ENCODE measurements at places on chromosomes 4 and X.
A peak's percentile ranks its signal among the peaks of the same experiment; 100 is the strongest.

DNA sequence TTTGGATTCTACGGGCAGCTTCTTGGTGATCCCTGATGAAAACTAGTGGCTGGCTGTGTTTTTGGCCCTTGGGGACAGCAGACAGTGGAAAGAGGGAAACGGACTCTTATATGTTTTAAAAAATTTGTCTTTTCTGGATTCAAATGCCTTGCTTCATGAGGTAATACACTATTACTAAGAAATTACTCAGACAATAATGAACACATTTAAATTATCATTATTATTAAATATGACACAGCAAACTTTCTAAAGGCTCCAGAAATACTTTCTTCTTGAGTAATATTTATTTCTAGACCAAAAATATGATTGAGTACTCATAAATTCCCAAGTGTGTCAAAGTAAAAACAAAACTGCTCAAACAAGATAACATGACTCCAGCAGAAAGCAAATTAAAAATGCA lies 520.7 kb upstream of the AADAT start:
- DNase-seq = no peak

DNA sequence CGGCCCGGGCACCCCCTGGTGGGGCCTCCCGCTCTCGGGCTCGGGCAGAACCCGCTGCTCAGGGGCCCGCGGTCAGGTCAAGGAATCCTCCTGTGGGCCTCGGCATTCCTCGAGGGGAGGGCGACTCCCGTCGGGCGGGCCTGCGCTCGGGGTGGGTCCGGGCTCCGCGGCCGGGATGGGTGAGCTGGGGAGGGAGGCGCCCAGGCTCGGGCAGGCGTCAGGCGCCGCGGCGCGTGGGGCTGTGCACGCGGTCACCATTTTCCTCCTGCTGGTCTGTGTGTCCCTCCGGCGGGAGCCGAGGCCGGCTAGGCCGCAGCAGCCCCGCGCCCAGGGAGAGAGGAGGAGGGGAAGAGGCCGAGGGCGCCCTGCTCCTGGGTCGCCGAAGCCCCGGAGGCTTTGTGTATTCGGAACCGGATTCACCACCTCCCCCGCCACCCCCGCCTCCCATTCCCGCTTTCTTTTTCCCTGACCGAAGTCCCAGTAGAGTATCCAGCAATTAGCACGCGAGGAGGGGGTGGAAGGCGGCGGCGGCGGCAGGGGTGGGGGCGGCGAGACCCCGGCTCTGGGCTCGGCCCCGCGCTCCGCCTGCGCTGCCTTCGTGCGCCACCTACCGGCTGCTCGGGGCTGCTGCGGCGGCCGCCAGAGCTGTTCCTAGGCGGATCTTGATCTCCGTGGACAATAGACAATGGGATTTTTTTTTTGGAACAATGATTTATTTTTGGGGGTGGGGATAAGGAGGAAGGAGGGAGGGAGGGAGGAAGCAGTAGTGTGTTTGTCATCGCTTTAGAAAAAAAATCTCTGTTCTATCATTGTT lies 99.0 kb upstream of the MAML3 start:
- DNase-seq = peak; percentile 36

DNA sequence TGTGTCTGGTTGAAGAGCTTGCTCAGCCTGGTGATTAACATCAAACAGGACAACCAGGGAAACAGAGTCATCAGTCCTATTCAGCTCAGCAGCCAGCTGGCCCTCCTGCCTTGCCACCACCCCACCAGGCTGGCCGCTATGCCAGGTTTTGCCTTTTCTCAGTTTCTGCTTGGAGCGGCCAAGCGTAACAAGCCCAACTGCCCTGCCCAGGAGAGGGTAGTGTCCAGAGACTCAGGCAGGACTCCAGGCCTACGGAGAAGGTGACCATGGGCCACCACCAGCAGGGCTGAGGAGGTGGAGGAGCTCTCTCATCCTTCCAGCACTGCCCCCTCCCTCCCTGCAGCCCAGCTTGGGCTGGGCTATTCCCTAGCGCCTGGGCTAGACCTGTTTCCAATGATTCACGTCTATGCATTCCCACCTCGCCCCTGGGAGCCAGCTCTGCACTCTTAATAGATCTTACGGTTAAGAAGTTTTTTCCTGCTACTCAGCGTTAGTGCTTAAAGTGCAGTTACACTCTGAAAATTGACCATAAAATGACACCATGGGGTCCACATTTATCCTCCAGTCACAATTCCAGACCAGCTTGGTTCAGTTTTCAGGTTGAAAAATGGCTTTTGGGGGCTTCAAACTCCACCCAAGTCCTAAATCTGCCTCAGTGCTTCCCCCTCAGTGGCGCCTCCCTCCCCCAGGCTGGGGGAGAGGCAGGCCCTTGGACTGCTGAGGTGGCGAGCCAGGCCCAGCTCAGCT lies 124.0 kb upstream of the PJA1 start:
- no peak for DNase-seq

- no peak for DNase-seq
Measured at GRCh38 chr4:158586881-158587280, 65.2 kb downstream of the RXFP1 start.

DNA sequence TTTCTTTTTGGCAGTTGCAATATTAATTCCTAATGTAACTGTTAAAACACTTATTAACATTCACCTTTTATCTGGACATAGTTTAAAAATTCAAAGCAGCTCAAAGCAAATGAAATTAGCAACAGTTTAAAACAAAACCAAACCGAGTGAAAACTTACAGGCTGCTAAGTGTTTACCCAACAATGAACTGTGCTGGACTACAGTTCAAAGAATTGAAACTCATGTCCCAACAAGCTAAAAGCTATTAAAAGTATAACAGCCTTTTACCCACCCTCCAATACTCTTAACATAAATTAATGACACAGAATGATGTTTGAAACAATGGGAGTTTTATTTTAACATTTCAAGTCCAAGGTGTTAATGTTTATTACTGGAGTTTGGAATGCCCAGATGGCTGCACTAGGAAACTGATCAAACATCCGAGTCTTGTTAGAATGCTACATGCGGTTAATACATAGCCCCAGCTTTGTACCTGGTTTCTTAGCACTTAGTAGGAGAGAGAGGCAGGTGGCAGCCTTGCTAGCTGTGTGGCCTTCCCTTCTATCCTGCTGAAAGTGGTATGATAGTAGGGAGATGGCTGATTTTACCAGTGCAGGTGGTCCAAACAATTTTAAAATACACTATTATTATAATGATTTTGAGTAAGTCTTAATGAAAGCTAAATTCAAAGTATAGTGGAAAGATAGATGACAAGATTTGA lies 21.1 kb upstream of the FRYL start:
- DNase-seq = no peak

DNA sequence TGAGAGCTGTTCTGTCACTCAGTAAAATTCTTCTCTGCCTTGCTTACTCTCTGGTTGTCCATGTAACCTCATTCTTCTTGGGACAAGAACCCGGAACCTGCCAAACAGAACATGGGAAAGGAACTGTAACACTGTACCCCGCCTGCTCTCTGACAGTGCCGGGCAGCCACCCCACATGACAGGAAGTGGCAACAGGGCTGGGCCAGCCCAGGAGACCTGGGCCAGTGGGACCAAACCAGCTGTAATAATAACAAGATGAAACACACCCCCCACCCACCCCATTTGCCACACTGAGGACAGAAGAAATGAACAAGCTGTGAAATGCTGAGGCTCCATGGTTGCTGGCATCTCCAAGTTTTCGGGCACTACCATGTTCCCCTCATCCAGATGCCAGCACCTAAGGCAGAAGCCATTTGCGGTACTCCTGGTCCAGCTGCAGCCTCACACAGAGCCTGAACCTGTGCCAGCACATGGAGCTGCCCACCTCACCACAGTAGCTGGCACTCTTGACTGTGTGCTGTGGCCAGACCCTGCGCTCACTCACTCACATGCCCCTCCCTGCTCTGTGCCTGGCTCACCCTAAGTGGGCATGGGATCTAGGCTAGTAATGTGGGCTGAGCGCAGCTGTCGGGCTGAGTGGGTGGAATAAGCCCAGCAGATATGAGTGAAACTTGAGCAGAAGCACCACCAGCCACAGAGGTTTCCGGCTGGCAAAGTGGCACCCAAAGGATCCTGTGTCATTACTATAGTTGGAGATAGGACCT lies 126.2 kb upstream of the UGT8 start:
- DNase-seq = no peak

GRCh38 chrX:112761242-112762207 lies 79.1 kb downstream of the AMOT start:
- DNase-seq = no peak

- no peak for DNase-seq
Measured at GRCh38 chr4:81647388-81647787, 175.7 kb upstream of the RASGEF1B start.

DNA sequence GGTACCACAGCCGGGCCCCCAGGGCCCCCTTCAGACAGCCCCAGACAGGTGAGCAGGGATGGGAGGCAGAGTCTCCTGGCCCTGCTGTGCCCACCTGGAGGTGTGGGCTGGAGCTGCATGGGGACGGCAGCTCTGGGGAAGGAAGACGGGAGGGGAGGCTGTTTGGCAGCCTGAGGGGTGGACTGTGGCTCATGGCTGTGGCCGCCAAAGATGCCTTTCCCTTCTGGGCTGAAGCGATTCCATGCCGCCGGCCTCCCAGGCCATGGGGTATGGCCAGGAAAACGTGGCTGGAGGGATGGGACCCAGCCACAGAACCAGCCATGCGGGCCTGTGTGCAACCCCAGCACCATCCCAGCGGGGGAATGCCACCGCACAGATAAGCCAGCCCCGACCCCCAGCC lies 65.7 kb downstream of the FAM53A start:
- DNase-seq = no peak

DNA sequence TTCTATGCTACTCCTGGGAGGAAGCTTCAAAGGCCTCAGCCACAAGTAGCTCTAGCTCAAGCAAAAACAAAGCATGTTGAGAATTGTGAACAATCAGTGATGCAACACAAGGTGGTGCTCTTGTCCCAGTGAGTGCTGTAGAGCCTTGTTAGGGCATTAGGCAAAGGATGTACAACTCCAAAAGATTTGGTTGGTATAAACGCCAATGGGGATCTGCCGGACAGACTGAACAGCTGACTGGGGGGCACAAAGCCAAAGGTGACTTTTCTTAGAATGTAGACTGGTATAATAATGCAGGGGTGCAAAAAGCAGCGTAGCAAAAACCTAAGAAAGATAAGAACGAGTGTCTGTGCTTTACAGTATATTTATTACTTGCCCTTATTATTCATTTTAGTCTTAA lies 62.6 kb upstream of the ALB start:
- DNase-seq = no peak

GRCh38 chrX:41180194-41180908 lies 95.1 kb downstream of the USP9X start:
- DNase-seq = no peak

- DNase-seq = no peak
Measured at GRCh38 chr4:159429693-159430035, 326.8 kb downstream of the RAPGEF2 start.

GRCh38 chr4:154529728-154530519 lies 20.3 kb downstream of the PLRG1 start:
- no peak for DNase-seq

GRCh38 chr4:14787221-14787620 lies 215.1 kb upstream of the CPEB2 start:
- no peak for DNase-seq

DNA sequence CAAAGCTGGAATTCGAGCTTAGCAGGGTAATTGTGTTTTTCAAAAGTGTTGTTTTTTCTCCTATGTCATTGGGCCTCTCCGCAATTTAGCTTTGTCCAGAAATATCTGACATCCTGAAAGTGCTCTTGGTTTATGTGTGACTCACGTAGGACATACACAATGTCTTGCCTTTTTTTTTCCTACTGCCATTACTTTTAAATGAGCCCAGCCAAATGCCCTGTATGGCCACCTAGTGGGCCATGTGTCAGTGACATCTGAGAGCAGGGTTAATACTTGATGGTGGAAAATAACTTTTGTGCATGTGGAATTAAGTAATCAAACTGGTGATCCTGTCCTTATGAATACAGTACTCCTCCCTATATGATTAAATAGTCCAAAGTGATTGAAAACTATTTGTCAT lies 1411.1 kb upstream of the TENM3 start:
- DNase-seq = no peak

DNA sequence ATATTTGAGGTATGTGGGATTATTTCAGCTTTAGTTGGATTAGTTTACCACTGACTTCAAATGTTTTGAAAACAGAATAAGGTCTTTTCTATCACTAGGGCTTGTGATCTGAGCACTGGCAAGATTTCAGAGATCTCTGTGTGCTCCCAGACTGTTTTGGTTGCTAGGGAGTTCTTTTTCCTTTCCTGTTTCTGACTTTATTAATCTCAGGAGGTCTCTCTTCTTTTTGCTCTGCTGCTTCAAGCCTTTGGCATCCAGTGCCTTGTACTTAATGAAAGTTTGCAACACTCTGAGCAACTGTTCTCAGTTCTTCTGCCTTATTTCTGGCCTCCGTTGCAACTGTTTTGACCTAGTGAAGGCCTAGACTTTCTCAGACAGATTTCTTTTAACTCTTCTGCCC lies 32.1 kb upstream of the PAQR3 start:
- DNase-seq = no peak

DNA sequence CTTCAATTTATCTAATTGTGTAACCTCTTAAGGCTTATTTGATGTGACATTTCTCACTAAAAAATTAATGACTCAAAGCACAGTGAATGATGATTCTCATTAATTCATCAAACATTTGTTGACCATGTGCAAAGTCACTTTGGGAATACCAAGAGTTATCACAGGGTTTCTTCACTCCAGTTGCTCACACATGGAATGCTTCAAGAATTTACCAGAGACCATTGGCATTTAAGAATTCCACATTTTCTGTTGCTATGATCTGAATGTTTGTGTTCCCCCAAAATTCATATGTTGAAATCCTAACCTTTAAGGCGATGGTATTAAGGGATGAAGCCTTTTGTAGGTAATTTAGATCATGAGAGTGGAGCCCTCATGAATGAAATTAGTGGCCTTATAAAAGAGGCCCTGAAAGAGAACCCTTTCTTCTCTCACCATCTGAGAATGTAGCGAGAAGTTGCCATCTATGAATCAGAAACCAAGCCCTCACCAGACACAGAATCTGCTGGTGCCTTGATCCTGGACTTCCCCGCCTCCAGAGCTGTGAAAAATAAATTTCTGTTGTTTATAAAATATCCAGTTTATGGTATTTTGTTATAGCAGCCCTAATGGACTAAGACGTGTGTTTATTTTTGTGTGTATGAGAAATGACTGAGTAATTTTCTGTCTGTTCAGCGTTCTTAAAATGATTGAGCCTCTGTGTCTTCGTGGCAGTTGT lies 16.4 kb upstream of the SRPX start:
- DNase-seq = no peak

DNA sequence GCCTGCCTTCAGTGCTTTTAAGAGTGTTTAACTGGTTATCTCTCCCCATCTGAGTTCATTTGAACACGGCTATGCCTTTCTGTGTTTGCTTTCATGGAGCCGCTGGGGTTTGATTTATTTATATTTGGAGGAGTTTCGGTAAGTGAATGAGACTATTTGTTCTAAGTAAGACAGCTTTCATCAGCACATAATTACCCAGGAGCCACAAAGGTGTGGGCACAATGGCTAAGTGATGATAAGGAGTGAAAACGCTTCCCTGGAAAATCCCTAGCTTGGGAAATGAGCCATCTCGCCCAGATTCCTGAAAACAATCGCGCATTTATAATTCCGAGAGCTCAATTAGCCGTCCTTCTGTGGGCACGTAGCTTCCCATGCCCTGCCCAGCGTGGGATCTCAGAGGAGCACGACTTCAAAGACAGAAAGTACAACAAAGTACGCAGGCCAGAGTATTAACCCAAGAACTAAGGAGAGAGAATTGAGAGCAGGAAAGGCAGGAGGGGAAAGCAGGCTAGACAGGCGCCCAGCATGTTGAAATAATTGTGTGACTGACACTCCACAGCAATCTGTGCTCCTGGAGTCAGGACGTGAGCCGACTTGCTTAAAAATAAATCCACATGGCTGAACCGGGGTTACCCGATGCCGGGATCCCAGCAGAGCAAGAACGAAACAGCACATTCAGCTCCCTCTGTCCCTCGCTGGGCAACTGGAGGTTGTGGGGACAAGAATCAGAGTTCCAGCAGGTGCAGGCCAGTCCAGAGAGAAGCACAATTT lies 99.0 kb downstream of the DHRSX start:
- DNase-seq = no peak

All from activated CD4-positive, alpha-beta T cell treated with anti-CD3 and anti-CD28 coated beads, Interleukin-2, amount 50 U/mL, for 24 hours (primary cell).